ENCODE measurements at places on chromosomes 7 and 10. TPM values are rescaled to one million over a fixed set of nuclear protein-coding genes. Genes with fewer than 3 reads are reported as not detected.
A peak's percentile ranks its signal among the peaks of the same experiment; 100 is the strongest.

The SCART1 gene
- polyA plus RNA-seq: 0.46 TPM

The MMRN2 gene
- polyA plus RNA-seq: 15.8 TPM

The SDK1 gene
- 2.2 TPM for polyA plus RNA-seq

The TLX1 gene
- polyA plus RNA-seq: 0.15 TPM

The ABLIM1 gene
- polyA plus RNA-seq: 276 TPM

The LYZL1 gene
- not detected for polyA plus RNA-seq

The ITGA8 gene
- 1.8 TPM for polyA plus RNA-seq

The PNLIPRP3 gene
- polyA plus RNA-seq: not detected

The ZNF425 gene
- 0.27 TPM for polyA plus RNA-seq

The KMT2C gene
- 8.4 TPM for polyA plus RNA-seq

The LRRN3 gene
- 2.4 TPM for polyA plus RNA-seq

- no peak for DNase-seq
Observed at GRCh38 chr10:91587710-91588638, 44.9 kb downstream of the PPP1R3C start.

- DNase-seq: peak; percentile 9
Observed at GRCh38 chr7:4225361-4225771, 456.7 kb upstream of the FOXK1 start.

DNA sequence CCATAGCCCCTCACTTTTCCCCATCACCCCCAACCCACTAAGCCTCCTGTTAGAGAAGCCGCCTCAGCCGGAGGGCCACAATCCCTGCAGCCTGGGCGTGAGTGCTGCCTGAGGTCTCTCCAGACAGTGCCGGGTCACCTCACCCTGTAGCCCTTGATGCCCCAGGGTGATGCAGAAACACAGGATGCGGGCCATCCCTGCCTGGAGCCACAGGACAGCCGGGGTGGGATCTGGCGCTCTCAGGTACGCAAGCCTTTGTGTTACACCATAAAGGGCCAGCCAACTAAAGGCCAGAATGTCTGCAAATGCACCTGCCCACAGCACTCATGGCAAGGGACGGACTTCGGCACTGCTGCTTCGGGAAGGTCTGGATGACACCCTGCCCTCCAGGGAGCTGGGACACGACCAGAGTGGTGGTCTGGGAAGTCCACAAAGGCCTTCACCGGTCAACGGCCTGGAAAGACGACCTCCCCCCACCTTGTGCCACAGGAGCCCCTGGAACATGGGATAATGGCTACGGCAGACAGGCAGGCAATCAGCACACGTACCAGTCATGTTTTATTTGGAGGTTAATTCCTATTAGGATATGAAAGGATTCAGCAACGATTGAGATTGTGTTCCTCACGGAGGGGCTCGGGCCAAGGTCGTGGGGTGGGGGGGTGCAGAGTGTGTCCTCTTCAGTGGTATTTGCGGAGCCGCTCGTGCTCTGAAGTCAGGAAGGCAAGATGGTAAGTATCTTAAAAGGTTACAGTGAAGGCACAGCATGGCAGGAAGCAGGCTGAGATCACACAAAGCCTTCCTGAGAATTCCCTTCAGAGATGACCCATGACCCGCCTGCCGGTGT is 8.1 kb downstream of the ATP5MF start:
- DNase-seq: no peak

DNA sequence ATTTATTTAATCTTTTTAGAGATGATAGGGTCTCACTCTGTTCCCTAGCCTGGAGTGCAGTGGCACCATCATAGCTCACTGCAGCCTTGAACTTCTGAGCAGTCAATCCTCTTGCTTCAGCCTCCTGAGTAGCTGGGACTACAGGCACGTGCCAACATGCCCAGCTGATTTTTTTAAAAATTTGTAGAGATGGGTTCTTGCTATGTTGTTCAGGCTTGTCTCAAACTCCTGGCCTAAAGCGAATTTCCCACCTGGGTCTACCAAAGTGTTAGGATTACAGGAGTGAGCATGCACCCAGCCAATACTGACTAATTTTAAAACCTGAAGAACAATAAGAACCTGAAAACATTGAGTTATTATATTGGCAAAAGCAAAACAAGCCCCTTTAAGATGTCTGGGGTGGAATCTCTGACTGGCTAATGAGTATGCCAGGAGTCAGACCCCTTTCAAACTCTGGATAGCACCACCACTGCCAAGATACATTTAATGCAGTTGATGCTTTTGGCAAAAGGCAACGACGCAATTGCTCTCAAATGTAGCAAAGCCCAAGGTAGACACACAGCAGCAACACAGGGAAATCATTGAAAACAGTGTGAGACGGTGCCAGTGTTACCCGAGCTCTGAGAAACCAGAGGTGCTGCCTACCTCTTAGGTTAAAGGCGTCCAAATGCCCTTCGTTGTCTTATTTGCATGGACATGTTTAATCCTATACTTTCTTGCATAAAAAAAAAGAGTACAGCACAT is 40.7 kb upstream of the TOMM7 start:
- DNase-seq: no peak

DNA sequence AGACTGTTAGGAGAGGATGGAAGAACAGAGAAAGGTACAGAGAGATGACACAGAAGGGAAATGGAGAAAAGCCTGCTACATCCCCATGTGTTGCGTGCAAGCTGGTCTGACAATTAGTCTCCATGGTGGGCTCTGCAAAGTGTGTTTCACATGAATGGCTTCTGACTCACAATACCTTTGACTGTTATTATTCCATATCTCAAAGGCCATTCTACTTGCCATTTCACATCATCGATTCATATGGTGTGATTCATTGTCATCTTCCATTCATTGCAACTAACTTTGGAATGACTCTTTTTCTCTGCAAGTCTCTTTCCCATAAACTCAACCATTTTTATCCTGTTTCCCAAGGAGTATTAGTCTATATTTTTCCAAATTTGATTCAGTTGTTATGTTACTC is 208.9 kb upstream of the INHBA start:
- DNase-seq: no peak

DNA sequence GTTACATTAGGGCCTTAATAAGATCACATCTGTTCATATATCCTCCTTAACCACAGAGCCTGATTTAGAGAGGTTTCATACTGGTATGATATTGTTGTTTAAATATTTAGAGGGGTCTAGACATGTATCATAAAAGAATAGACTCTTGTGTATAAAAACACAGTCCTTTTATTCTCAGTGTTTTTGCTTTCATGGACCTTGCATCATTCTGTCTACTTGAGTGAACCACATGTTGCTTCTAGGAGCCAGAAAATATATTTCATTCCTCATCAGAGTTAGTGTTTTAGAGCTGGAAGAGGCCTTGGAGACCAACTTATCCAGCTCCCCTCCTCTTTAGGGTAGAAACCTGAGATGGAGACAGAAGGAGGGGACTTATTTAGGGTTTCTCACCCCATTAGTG is 312.8 kb downstream of the LRMDA start:
- DNase-seq: no peak

GRCh38 chr10:13483073-13483472 is 45.7 kb downstream of the BEND7 start:
- no peak for DNase-seq

DNA sequence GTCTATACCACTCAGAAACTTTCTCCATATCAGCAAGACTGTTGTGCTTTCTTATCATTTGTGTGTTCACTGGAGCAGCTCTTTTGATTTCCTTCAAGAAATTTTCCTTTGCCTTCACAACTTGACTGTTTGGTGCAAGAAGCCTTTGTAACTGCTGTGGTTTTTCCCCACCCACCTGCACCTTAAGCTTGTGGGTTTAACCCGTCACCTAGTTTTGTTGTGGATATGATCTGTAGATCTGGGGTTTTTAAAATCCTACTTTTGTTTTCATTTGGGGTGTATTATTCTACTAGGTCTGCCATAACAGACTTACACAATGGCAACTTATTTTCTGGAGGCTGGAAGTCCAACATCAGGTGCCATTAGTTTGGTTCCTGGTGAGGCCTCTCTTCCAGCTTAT is 30.5 kb upstream of the CHST3 start:
- no peak for DNase-seq

GRCh38 chr10:120426306-120426705 is 30.7 kb upstream of the PLPP4 start:
- no peak for DNase-seq

- no peak for DNase-seq
Observed at GRCh38 chr7:13910805-13911551, 78.5 kb downstream of the ETV1 start.

DNA sequence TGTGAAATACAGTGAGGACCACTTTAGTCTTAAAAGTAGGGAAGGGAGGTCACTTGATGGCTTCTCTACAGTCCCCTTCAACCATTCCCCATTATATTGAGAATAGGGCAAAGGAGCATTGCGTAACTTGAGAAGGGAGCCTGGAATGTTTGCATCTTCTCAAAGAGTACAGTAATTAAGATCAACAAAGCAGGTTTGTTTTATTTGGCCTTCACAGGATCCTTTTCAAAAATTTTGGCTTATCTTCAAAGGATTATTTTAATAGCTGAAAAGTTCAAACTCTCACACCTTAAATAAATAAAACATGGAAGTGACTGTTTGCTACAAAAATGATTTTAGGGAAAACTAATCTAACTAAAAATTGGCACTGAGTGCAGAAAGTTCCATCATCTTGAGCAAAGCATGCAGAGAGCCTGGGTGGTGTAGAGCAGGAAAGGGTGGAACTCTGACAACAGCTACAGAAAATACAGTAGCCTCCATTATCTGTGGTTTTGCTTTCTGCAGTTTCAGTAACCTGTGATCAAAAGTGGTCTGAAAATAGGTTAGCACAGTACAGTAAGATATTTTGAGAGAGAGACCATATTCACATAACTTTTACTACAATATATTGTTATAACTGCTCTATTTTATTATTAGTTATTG is 214.0 kb downstream of the MDFIC start:
- no peak for DNase-seq

GRCh38 chr10:76858721-76859120 is 778.9 kb downstream of the KCNMA1 start:
- no peak for DNase-seq

DNA sequence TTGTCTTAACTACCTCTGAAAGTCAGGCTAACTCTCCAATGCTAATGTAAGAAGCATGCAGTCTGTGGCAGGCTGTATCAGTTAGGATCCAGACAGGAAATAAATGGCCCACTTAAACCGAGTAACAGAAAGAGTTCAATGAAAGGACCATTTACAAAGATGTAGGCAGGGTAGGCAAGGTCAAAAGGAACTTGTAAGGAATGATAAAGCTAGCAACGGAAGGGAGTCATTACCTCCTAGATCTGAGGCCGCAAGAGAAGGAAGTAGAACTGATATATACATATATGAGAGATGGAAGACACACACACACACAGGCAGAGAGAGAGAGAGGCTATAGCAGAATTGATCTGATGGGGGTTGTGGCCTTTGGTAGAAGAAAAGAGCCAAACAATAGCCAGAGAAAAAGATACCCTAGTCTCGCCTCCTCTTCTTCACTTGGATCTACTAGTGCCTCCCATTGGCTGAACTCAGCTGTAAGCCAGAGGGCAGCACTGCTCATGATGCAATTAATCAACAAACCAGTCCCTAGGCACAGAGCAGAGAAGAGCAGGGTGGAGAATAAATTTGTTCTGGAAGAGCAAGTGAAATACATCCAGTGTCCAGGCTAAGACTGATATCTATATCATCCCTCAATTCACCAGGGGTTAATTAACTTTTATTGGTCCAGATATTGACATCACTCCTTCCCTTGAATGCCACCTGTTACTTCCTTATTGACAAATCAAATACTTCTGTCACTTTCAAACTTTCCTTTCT is 91.2 kb downstream of the LSMEM1 start:
- DNase-seq: no peak

- no peak for DNase-seq
Observed at GRCh38 chr7:156061689-156062255, 249.5 kb upstream of the SHH start.

GRCh38 chr10:66218289-66218688 is 707.5 kb upstream of the LRRTM3 start:
- DNase-seq: no peak

DNA sequence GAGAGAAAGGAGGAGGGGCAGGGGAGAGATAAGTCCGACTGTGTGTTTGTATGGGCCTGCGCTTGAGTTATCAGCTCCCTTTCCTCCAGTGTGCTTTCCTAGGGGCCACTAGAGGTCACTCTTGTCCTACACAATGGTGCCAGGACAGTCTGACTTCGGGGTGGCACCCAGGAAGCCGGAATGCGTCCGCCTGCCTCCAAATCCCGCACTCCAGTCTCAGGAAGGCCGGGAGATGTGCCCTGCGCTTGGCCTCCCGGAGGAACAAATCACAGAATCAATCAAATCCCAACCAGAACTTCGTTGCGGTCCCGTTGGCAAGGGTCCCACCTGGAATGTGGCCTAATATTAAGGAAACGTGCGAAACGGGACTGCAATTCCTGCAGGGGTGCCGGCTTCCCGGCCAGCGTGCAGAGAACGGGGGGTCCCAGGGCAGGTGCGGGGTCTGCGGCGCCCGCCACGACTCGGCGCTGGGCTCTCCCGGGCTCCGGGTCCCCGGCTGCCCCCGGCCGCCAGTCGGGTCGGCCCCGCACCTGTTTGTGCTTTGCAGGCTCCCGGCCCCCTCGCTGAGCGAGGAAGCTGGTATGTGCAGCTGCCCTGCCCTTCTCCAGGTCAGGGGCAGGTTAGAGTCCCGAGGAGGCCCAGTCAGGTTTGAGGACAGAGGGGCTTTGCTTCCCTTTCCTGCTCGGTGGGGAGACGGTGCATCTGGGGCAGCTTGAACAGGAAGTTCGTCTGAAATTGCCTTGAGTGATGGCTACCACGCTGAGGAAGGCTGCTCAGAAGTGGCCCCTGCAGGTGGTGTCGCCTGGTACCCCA is 21.0 kb upstream of the HPS1 start:
- DNase-seq: peak; percentile 79

GRCh38 chr7:95693551-95694333 is 78.6 kb upstream of the DYNC1I1 start:
- DNase-seq: no peak

GRCh38 chr7:95330204-95330960 is 6.0 kb upstream of the PON1 start:
- no peak for DNase-seq

- no peak for DNase-seq
Observed at GRCh38 chr7:18653381-18654155, 158.0 kb downstream of the HDAC9 start.

GRCh38 chr7:5424749-5425506 is 1.3 kb upstream of the TNRC18 start:
- peak; percentile 85 for DNase-seq

DNA sequence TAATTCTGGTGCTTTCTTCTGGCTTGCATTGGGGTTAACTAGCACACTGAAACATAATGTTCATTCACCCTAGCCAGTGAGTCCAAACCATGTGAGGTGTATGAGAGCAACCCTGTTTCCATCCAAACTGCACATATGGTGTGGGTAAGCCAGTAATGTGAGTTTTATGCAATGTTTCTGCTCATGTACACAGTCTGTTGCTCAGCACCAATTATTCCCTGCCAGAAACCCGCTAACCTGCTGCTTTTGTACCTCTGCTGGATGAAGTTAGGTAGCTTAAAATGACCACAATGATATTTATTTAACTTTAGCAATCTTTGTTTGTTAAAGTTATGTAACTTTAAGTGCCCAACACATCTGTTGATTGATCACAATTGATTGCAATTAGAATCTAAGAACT is 93.7 kb upstream of the RPA3 start:
- DNase-seq: no peak
